ENCODE measurements at places on chromosomes 2 and 18. TPM values are rescaled to one million over a fixed set of nuclear protein-coding genes. Genes with fewer than 3 reads are reported as not detected.
A peak's percentile ranks its signal among the peaks of the same experiment; 100 is the strongest.

DNA sequence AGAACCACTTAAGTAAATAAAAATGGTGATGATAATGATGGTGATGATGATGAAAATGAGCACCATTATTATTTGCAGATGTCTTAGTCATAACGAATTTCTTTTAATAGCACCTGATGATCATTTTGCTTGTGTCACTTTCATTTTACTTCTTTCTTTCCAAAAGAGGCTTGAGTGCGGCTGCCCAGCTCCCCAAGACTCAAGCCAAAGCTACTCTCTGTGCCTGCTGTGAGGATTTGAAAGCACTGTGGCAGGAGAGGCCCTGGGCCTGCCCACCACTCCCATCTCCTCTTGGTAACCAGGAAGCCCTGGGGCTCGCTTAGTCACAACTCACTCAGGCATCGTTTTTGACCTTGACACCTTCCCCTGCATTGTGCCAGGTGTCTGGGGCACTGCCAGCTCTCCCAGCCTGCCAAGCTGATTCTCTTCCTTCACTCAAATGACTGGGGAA, 41.2 kb downstream of the RPL37A start:
- no peak for DNase-seq

GRCh38 chr18:79684283-79684631, 4.7 kb downstream of the CTDP1 start:
- DNase-seq: no peak

- no peak for DNase-seq
These were observed 54.9 kb downstream of the TMEFF2 start for GRCh38 chr2:192139813-192140212.

DNA sequence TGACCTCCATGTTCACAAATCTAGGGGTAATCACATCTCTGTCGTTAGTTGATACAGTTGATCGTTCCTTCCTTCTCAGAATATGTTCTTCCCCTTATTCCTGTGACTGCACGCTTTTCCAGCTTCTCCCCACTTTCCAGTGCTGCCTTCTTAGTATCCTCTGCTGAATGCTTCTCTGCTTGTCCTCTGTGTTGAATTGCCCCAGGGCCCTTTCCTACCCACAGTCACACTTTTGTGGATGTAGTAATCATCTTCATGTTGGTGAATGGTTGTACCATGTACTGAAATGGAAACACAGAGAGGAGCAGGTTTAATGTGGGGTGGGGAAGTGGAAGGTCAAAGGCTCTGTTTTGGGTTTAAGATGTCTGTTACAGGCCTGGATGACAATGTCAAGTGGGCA, 47.2 kb downstream of the EML6 start:
- DNase-seq: no peak

DNA sequence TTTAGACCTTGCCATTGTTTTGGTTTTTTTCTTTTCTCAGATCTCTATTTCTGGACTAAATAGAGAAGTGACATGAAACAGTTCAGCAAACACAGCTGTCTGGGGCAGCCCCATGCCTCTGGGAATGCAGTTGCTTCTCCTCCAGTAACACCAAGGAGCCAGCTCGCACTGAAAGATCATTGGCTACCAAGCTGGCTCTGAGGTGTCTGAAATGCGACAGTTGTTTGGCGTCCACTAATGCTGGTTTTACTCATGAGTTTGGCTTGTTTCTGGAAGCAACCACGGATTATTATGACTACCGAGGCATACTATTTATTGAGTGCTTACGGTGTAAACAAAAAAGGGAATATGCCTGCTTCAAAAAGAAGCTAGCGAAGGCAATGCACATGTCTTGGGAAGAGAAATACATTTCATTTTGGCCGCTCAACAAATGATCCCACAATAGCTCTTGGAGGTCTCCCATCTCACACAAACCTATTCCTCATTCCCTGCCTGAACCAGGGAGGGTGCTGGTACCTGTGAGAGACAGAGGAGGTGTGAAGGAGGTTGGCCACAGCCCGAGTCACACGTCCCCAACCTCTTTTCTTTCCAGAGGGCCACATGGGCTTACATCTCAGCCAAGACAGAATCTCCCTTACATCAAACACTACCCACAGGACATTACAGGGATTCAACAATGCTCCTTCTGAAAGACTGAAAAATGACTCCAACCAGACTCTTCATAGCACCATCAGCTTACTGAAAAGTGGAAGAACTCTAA, 37.5 kb upstream of the NEB start:
- DNase-seq: no peak

- DNase-seq: peak; percentile 48
These were observed 5.1 kb downstream of the DLX2 start for GRCh38 chr2:172097557-172098131.

DNA sequence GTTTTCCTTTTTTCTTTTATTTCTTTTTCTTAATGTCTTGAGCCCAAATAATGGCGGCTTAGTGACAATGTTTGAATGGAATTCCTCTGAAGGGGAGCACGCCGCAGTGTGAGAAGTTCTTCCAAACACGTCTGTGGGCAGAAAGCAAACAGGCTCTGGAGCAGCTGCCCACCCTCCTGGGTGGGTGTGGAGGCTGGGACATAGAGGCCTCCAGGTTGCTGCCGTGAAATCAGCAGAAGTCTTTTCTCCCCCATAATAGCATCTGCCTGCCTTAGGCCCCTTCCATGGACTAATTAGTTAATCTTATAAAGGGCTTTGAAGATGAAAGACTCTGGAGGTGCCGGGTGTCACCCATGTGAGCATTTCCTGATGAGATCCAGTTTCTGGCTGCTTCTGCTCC, 213.9 kb downstream of the SH3RF3 start:
- DNase-seq: no peak

DNA sequence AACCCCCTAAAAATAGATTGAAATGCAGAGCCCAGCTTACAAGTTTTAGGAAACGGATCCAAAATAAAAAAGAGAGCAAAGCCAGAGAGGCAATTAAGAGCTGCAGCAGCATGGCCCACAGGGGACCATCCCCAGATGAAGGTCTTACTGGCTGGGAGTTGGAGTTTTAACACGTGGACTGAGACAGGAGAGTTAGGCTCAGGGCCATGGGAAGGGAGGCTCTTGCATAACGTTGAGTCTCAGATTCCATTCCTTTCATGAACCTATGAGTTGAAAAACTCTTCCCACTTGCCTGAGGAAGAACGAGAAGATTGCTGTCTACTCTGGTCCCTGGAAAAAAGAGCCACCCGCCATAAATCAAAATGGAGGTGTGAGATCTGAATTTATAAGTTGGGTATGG, 101.8 kb upstream of the NDUFV2 start:
- no peak for DNase-seq

GRCh38 chr2:83464444-83464843, 994.6 kb downstream of the SUCLG1 start:
- DNase-seq: no peak

DNA sequence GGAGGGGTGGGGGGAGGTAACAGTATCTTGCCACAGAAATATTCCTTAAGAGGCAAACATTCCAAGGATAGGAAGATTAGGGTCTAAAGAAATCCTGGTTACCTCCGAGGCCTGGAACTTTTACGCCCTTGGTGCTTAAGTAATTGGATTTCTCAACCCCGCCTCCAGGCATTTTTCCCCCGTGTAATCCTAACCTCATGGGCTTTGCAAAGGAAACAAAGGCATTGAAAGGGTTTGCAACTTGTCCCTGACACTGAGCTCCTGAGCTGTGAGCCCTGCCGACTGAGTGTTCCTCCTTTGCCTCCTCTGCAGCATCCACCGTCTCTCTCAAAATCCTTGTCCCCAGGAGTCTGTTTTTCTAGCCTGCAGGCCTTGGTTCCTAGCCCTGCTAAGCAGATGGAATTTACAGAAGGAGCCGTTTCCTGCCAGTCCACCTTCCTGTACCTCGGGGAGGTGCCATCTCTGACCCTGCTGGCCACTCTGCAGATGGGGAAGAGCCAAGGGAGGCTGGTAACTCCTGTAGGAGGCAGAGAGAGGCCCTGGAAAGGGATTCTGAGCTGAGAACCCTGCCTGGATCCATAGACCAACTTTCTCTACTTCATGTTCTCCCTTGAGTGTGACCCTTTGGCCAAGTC, 24.2 kb downstream of the TET3 start:
- no peak for DNase-seq

- DNase-seq: no peak
These were observed 16.0 kb downstream of the ASPRV1 start for GRCh38 chr2:69945441-69945840.

DNA sequence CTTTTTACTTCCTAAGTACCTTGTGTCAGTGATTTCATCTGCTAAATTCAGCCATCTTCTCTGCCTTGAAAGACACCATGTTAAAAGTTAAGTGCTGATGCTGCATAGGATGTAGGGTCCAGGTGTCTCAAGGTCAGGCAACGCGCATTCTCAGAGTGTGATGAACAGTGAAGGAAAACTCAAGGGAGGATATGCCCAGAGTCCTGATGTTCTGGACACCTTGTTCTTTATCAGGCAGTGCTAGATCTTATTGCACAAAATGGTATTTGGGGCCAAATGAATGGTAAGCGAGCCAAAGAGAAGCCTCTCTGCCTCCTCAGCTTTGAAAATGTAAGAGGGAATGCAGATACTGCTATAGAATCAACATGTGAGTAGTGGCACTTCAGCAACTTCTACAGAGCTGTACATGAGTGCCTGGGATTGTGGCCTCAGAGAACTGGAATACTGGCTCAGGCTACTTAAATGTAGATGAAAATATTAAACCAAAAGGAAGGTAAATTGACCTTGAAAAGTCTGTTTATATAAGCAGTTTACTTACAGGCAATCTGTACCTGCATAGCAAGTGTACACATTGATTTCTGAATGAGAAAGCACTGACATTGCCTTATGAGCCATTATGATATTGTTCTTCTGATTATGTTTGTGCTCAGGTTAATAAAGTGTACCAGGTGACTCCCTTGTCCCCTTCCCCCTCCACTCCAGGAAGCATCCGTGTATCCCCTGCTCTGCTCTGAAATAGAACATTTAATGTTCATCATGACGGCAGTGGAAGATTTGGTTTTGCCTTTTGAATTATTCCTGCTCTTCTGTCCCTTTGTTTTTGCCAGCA, 86.7 kb upstream of the RANBP2 start:
- no peak for DNase-seq

- DNase-seq: no peak
These were observed 406.1 kb upstream of the SOX11 start for GRCh38 chr2:5285872-5286769.

DNA sequence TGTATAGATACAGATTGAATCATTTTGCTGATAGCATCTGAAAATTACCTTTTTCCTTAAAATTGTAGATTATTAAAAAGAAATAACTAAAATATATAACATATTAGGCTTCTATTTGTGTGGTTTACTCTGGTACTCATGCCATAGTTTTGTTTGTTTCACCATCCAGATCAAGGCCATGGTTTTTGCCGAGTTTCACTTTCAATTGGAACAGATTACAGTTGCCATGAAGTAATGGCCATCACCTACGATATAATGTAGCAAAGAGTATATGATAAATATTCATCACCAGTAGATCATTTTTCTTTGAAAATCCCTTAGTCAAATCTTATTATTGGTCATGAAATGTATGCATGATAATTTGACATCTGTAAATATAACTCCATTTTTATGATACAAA, 11.9 kb upstream of the DNAH7 start:
- no peak for DNase-seq

DNA sequence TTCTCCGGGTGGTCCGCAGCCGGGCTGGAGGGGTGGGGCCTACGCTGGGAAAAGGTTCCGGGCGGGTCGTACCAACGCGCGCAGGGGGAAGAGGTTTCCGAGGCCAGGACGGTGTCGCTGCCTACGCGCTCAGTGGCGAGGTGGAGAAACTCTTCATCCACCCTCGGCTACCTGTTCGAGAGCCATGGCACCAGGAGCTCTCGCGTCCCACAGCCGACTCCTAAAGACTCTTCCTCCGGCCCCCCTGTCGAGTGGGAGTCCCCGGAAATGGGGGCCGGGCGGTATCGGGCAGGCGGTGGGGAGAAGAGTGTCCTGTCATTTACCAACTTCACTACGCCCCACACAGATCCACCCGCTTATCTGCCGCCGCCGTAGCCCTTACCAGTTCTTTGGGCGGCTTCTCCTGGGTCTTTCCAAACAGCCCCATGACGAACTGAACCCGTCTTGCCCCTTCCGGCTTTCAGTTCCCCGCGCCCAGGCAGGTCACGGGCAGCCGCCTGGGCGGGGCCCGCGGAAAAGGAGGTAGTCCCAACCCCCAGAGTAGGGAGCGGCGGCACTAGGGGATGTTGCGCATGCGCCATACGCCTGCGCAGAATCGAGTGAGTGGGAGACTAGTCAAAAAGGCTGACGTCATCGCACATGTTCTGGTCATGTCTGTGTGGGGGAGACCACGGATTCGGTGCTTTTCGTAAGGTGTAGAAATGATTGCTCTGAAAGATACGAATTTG, at the start of gene CHMP3:
CHMP3 (minus strand) TSS at position 522 of the 728 bp plus-strand sequence; CDS start at position 427, 95 bp downstream.
- DNase-seq: peak; percentile 94

DNA sequence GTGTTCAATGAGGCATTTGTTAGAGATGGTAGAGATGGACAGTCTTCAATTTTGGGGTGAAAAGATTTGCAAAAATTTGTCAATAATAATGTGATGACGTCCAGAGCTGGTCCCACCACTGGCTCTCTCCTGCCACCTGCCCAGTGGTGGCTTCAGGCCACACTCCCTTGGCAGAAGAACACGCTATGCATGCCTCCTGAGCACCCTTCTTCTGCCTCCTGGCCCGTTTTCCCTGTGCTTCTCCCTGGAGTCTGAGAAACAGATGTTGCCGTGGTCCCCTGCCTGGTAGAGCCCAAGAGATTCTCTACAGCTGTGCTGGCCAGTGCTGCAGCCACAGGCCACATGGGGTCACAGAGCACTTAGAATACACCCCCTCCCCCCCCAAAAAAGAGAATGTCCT, 33.6 kb downstream of the INPP5D start:
- no peak for DNase-seq

- DNase-seq: no peak
These were observed 68.5 kb downstream of the USP40 start for GRCh38 chr2:233498126-233498525.

GRCh38 chr2:228673876-228674554, 492.5 kb upstream of the SPHKAP start:
- DNase-seq: no peak

GRCh38 chr2:120509213-120509815, 163.4 kb downstream of the INHBB start:
- DNase-seq: no peak

- DNase-seq: no peak
These were observed 58.3 kb downstream of the ID2 start for GRCh38 chr2:8740136-8740535.

DNA sequence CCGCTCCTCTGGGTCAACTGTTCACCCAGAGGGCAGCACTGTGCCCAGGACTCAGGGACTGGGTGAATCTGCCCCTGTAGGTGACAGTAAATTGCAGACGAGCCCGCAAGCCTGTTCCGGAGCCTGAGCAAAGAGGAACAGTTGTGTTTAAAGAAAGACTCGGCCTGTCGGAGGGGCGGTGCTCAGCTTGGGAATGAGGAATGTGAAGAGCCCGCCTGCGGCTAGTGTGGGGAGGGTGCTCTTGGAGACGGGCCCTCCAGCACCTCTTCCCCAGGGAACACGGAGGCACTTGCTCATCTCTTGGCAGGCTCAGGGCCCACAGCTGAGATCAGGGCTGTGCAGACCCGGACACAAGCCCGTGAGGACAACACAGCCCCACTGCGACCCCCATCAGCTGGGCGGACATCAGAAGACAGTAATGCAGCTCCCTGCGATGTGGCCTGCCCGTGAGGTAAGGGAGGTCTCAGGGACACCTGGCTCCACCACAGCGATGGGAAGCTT, 299.0 kb downstream of the NDUFA10 start:
- DNase-seq: no peak

GRCh38 chr2:190636361-190636760, 12.5 kb upstream of the NAB1 start:
- no peak for DNase-seq

Gene UXS1
- total RNA-seq: 63.4 TPM

Gene PELI1
- total RNA-seq: 57.2 TPM

Gene CRYGC
- total RNA-seq: not detected

Gene NRP2
- total RNA-seq: 37.8 TPM

Gene SRD5A2
- total RNA-seq: not detected

Gene NYAP2
- not detected for total RNA-seq

All from H1 (cell line).